ENCODE measurements at places on chromosomes 4 and X.

DNA sequence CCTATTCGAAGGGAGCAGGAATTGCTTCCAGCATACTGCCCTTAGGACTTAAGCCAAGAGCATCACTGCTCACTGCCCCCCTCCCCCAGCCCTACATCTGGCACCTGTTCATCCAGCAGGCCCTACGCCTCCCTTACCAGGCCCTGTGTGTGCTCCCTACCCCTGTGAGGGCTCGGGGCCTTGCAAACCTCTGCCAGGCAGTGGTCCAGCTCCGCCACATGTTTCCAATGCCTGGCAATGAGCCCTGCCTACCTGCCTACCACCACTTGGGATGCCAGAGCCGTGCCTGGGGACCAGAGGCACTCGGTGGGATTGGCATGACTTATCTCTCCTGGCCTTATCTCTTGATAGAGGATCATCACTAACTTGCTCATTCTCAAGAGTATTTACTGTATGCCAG is 27.5 kb upstream of the MTM1 start:
- DNase-seq: no peak

GRCh38 chrX:19897091-19897490 is 9.7 kb upstream of the SH3KBP1 start:
- DNase-seq: no peak

DNA sequence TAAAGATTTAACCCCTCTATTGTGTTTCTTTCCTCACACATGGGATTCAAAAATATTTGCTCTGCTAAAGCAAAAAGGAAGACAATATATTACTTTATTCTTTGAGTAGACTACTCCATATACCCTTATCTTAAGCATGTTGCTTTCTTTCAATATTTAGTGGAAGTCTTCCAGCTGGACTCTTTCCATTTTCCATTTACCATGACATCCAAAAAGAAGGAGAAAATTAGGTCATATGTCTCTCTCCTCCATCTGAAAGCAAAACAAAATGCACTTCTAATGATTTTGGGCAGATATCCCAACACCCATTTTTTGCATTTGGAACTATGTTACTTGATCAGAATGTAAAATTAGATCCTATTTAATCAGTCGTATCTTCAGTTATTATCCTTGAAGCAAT is 1336.5 kb downstream of the PCDH19 start:
- no peak for DNase-seq

- DNase-seq: no peak
Measured at GRCh38 chr4:48877827-48878535, 28.6 kb downstream of the OCIAD2 start.

GRCh38 chr4:22877486-22878052 is 184.8 kb downstream of the GBA3 start:
- DNase-seq: no peak

GRCh38 chr4:97103252-97103651 is 1040.0 kb downstream of the STPG2 start:
- no peak for DNase-seq
